GM10248 (cell line): ENCODE measurements at places on chromosomes 1 and 21.
A peak's percentile ranks its signal among the peaks of the same experiment; 100 is the strongest.

- peak; percentile 39 for DNase-seq
Measured at GRCh38 chr1:43975249-43975961, 645 bp downstream of the ATP6V0B start.

DNA sequence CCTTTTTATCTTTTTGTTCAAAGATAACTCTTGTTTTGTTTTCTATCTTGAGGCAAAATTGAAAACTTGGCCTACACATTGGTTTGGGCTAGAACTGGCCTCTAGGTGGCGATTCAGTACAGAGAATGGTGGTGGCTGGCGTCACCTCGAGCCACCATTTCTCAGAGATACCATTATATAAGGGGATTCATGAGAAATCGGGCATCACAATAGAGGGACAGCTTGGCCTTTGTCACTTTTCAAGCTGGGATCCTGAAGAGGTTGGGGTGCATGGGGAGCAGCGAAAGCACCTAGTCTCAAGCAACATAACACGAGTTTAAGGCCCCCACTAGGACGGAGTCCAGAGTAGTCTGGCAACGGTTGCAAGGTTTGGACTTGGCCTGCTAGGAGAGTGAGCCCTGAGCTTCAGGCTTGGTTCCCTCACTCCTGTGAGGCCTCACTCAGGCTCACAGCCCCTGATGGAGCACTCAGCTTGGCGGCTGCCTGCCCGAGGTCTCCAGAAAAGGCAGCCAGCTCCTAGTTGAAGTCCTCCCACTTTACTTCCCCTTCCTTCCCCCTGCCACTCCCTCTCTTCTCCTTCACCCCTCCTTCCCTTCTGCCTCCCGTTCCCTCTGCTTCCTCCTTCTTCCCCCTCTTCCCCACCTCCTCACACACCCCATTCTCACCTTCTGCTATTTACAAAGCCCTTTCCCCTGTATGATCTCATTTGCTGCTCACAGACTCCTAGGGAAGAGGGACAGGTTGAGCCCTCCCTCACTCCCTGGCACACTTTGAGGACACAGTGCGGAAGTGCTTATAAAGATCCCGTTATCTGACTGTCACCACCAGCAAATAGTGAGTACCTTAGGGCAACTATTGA, 67.8 kb downstream of the LRIG2 start:
- peak; percentile 71 for DNase-seq

DNA sequence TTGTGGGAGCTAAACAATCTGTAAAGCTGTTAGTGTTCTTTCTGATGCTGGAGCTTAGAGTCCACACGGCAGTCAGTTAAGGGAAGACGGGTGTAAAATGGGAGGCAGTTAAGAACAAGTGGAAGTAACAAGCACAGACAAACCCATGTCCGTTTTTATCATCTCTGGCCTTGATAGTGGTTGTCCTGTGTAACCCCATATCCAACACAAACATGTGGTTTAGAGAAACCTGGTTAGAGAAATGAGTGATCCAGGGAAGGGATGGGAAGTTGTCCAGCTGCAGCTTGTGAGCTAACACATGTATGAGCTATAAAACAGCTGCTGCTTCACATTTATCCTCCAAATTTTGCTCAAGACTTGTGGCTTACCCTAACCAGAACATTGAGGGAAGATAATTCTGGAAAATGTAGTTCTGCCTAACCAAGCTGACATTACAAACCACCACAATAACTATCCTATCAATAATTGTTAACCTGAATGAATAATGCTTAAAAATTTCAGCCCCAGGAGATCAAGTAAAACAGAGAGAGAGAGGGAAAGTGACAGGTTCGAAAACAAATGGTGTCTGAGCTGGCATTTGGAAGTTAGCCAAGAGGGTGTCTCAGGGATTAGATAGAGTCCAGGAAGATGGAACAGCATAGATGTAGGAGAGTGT, 10.6 kb upstream of the C1orf162 start:
- no peak for DNase-seq

DNA sequence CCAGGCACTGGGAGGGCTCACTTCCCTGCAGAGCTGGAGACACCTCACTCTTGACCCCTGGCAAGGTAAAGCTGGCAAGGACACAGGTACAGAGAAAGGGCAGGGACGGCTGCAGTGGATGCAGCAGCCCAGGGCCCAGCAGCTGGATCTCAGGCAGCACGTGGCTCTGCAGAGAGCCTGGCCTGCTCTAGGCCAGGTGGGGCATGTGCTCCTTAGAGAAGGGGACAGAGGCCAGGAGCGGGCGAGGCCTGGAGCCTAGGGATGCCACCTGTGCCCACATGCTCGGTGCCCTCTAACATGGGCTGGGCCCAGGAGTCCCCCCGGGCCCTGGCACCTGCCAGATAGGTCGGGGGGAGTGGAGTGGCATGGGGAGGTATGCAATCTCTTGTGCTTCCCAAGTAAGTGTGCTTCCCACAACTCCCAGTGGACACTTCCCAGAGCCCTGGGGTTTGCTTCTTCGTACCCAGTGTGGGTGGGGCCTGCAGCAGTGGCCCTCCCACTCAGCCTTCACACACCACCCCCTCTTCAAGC, 30.0 kb downstream of the WNT3A start:
- DNase-seq, result no peak

- no peak for DNase-seq
Measured at GRCh38 chr1:1390675-1391074, 8.5 kb downstream of the CCNL2 start.

DNA sequence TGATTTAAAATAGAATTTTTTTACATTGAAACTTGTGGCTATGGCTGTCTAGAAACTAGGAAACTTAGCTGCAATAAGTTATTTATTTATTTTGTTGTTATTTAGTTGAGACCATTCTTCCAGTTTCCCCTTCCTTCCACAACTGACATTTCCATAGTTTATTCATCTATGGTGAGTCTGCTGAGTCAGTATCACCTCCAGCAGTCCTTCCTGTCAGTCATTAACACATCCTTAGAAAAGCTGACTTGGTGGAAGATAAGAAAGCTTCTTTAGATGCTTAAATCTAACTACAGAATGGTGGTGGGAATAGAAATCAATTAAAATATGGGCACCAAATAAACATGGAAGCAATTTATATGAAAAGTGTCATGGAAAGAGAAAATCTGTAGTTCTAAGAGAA, 714.0 kb downstream of the RWDD3 start:
- DNase-seq, result no peak

- DNase-seq, result no peak
Measured at GRCh38 chr1:63940440-63940839, 166.6 kb downstream of the ROR1 start.

- no peak for DNase-seq
Measured at GRCh38 chr1:231719485-231720183, 93.0 kb downstream of the DISC1 start.
